Myometrial cell (primary cell): ENCODE measurements at places on chromosomes 4 and X. TPM values are rescaled to one million over a fixed set of nuclear protein-coding genes. Genes with fewer than 3 reads are reported as not detected.

F8A3 gene
- 1.2 and 3.5 TPM in 2 replicates for total RNA-seq

CTAG1A gene
- total RNA-seq, result not detected in 2 replicates

EMCN gene
- total RNA-seq, result not detected in 2 replicates

PGAM4 gene
- total RNA-seq, result not detected in 2 replicates

CRMP1 gene
- 0.18 and 0.58 TPM in 2 replicates for total RNA-seq

TSPAN7 gene
- total RNA-seq, result not detected in 2 replicates

PTPN13 gene
- total RNA-seq, result 25.1 and 31.5 TPM in 2 replicates

DRP2 gene
- total RNA-seq, result 2.3 TPM in 2 replicates

CITED1 gene
- total RNA-seq, result 0.53 TPM in 1 of 2 replicates, not detected in the other

SNCA gene
- 66.6 and 69.8 TPM in 2 replicates for total RNA-seq

GAGE1 gene
- not detected in 2 replicates for total RNA-seq

UNC5C gene
- under 0.01 and 0.58 TPM in 2 replicates for total RNA-seq

TMEM154 gene
- 18.7 and 22.2 TPM in 2 replicates for total RNA-seq
